ENCODE measurements at places on chromosomes 1 and 21.

DNA sequence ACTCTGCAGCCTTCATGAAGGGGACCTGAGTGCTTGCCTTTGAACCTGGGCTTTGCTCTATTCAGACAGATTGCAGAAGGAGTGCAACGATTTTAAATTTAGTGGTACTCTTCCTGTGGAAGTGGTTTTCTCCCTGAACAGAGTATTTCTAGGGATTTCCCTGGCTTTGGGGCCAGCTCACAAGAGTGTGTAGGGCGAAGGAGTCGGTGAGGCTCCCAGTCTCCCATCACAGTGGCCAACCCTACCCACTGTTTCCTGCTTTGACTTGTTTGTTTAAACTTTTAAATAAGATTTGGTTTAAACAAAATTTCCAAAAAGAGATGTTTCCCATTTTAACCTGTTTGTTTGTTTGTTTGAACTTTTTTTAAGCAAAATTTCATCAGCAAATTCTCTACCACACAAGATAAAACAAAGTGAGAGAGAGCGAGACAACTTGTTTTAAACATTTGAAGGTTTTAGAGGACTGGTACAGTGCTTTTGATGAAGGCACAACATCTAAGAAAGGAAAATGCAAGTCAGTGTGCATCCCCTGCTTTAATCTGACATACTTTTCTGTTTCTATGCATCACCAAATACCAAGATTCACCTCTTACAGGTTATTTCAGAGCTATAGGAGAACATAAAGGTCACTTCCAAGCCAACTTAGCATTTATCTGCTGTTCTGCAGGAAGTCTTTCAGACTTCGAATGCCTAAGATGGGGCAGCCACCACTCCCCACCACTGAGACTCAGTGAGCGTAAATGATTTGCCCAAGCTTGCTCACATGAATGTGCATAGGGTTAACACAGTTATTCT, 6.6 kb downstream of the SELP start:
- DNase-seq, result no peak

DNA sequence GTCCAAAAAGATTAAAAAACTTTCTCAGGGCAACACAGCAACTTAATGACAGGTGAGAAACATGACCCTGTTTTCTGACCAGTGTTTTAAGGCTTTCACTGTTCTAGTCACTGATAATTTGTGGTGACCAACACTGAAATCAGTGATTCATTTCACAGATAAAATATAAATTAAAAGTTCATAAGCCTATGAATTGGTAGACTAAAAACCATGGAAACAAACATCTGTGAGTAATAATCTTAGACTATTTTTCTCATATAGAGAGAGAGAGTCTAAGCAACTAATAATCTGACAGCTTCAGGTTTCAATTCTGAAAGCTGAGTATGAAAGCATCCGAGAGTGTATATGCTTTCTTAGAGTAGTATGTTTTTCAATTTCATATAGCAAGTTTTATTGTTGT, 536.9 kb downstream of the ADGRL2 start:
- no peak for DNase-seq

- DNase-seq, result peak; percentile 84
Observed at GRCh38 chr21:14273736-14274538, 58.0 kb downstream of the RBM11 start.

GRCh38 chr1:35573198-35574124, at the start of gene TFAP2E:
TFAP2E (plus strand) TSS chr1:35573314; CDS start chr1:35573578, 264 bp downstream.
- DNase-seq, result no peak

DNA sequence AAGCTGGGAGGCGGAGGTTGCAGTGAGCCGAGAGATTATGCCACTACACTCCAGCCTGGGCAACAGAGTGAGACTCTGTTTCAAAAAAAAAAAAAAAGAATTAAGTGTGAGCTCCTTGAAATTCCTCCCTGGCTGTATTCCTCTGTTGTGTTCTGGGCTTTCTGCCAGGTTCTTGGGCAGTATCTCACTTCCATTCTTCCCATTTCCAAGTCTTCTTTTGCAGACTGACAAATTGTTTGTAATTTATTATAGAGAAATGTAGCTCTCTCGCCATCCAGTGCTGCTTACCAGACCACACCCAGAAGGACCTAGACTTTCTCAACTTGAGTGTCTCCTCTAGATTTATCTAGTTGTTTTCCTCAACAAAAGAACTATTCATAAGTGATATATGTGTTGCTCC, 105.0 kb upstream of the ADGRL2 start:
- no peak for DNase-seq

DNA sequence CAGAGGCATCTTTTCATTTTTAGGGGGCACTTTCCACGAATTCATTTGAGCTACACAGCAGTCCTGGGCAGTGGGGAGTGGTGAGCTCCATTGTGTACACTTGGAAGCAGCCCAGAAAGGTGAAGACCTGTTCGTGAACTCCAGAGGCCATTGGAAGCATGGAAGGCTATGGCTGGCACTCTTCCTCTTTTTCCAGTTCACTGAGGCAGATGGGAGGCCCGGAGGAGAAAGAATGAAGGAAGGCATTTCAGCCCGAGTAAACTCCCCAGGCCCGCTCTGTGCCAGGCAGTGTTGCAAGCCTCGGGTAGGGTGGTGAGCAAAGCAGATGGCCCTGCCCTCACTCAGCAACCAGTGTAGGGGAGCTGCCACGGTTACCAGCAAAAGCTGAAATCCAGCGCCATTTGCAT, 673 bp upstream of the DHCR24 start:
- DNase-seq, result no peak

DNA sequence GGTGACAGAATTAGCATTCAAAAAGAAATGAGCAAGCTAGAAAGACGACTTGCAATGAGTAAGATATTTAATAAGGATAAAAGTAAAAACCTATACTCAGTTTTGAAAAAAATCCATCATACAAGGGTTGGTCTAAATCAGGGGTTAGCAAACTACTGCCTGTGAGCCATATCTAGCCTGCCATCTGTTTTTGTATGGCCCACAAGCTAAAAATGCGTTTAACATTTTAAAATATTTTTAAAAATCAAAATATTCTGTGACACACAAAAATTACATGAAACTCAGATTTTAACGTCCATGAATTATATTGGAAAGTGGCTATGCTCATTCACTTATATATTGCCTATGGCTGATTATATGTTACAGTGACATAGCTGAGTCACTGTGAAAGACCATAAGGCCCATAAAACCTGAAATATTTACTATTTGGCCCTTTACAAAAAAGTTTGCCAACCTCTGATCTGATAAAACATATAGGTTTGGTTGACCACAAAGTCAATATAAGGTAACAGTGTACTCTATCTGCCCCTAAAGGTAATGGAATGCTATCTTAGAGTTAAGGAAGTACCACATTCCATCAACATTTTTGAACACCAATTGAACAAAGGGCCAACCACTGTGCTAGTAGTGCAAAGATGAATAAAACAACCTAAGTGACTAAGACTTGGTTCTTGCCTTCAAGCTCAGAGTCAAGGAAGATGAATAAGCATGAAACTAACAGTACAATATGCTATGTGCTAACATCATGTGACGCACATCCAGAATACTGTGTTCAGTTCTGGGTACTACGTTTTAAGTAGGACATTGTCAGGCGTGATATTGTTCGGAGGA, 3.2 kb downstream of the IFT25 start:
- DNase-seq, result peak; percentile 23

DNA sequence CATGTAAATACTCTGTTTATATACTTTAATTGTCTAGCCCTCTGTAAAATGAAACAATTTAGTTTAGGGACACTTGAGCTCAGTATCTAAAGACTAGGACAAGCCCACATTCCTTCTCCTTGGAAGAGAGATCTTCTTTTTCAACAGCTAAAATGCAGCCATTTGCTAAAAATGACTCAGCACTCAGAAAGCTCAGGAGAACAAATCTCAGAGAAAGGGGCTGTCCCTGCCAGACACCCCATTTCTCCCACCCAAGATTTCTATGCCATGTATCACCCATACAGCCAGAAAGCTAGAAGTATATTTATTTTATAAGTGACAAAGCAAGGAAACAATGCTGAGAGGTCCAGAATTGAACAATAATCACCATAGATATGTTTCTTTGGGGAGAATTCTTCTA, 23.2 kb upstream of the PRDX6 start:
- DNase-seq, result no peak

- DNase-seq, result no peak
Observed at GRCh38 chr1:79982211-79982610, 975.7 kb upstream of the ADGRL4 start.

DNA sequence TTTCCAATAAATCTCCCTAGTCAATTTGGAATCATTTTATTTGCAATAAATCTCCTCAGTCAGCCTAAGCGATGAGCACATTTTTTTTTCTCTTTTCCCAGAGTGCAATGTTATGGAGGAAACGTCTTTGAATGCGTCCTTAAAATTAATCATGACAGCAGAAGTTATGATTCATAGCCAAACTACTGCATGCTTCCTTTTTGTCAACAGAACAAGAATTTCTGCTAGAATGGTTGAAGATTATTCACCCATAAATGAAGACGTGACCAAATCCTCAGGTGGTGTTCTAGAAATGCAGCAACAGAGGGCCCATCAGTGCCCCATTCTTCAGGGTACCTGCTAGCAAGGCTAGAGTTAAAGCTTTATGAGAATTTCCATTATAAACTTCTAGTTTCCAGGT, 407.9 kb upstream of the PKN2 start:
- DNase-seq, result no peak

GRCh38 chr1:9143250-9143649, 14.3 kb upstream of the GPR157 start:
- DNase-seq, result no peak

- DNase-seq, result no peak
Observed at GRCh38 chr1:79089946-79090345, 83.4 kb upstream of the ADGRL4 start.

GRCh38 chr1:9345922-9346321, 53.2 kb downstream of the SPSB1 start:
- no peak for DNase-seq

DNA sequence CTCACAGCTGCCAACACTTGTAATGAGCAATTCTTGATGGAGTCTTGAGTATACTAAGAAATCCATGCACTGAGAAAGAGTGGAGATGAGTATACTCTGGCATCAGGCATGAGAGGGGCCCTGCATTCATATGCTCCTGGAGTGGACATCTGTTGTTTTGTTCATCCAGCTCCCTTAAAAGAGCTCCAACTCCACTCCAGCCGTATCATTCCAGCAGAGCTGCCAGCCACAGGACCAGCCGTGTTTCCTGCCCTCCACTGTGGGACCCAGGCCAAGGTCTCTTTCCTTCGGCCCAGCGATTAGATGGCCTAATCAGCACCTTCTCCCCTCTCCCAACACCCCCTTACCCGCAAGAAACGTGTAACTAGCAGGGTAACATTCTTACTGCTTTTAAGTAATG, 144.5 kb downstream of the OMA1 start:
- no peak for DNase-seq

GRCh38 chr1:76830373-76830772, 36.9 kb upstream of the ST6GALNAC5 start:
- DNase-seq, result no peak

DNA sequence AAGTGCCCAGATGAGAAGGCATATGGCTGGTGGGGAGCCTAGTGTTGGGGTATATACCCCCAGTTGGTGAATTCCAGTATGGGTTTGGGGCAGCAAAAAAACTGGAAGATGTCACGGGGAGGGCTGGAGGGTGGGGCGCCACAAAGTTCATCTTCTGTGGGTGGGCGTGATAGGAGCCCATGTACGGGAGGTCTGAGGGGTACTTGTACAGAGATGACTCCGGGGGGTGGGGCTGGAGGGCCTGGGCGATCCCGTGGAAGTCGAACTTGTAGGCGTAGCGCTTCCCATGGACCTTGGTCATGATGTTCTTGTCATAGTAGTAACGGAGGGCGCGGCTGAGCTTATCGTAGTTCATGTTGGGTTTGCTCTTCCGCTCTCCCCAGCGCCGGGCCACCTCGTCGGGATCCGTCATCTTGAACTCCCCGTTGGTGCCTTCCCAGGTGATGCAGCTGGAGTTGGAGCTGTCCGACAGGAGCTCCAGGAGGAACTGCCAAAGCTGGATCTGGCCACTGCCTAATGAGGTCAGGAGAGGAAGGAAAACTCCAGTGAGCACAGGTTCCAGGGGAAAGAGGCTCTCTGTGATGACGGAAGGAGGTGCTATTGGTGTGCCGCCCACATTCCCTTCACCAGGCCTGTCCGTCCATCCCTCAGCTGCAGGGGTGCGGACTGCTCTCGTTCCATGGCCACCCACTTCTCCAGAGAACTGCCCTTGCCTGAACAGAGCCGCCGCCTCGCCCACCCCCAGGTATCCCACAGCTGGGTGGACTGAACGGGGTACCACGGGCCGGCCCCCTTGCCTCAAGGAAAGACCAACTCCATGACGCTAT, 114.7 kb downstream of the ERG start:
- DNase-seq, result no peak

DNA sequence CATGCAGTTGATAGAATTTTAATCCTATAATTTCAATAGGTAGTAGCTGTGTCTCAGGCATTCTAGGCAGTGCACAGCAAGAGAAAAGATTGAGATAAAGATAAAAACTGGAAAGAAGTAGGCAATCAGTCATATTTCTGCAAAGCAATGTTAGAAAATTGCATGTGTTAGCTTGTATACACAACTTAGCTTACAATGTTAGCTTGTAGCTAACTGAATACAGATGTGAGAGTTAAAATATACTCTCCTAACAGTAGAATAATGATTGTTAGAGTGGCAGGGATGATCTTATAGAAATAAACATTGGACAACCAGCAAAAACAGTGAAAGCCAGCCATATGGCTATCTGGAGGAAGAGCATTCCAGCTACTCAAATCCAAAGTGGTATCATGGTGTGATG, 29.0 kb downstream of the PTPRC start:
- DNase-seq, result no peak

DNA sequence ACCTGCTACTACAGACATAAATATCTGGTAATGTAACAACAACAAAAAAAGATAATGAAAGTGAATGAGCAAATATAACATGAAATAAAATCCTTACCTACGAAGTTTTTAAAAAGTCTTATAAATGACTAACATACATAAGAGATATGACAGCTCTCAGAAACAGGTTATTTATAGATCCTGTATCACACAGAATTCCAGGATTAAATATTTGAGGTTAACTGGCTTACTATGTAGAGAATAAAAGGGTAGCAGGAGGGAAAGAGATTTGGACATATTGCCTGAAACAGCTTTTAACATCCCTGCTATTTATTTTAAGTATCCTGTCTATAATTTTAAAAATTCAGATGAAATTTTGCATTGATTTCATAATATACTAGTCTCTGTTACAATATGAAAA, 16.3 kb downstream of the MYSM1 start:
- no peak for DNase-seq

GRCh38 chr1:25392841-25393240, 27.8 kb downstream of the RHCE start:
- DNase-seq, result no peak

All from hematopoietic multipotent progenitor cell treated with erythropoietin and hydrocortisone succinate and interleukin-3 and kit ligand, for 15 days (in vitro differentiated cells).